ENCODE measurements at places on chromosomes 5 and 9. TPM values are rescaled to one million over a fixed set of nuclear protein-coding genes. Genes with fewer than 3 reads are reported as not detected.

The OBP2B gene
- not detected for total RNA-seq

GRCh38 chr5:10442576-10442975 is 897 bp downstream of the ROPN1L start:
- DNase-seq, result no peak

The COX7C gene
- 539 TPM for total RNA-seq

The INSL6 gene
- not detected for total RNA-seq

The RFX3 gene
- 0.74 TPM for total RNA-seq

All from Daoy (cell line).